ENCODE measurements at places on chromosomes 5 and 9. TPM values are rescaled to one million over a fixed set of nuclear protein-coding genes. Genes with fewer than 3 reads are reported as not detected.

The PGM5 gene
- total RNA-seq: 3.4 TPM

The SLC6A18 gene
- total RNA-seq: not detected

The IFNA21 gene
- not detected for total RNA-seq

The EFNA5 gene
- 17.0 TPM for total RNA-seq

The LCN9 gene
- total RNA-seq: not detected
